ENCODE measurements at places on chromosomes 6 and 20.

GRCh38 chr6:15114061-15114460 lies 131.8 kb upstream of the JARID2 start:
- no peak for DNase-seq

GRCh38 chr20:49775229-49775693 lies 37.4 kb upstream of the SLC9A8 start:
- DNase-seq: no peak

DNA sequence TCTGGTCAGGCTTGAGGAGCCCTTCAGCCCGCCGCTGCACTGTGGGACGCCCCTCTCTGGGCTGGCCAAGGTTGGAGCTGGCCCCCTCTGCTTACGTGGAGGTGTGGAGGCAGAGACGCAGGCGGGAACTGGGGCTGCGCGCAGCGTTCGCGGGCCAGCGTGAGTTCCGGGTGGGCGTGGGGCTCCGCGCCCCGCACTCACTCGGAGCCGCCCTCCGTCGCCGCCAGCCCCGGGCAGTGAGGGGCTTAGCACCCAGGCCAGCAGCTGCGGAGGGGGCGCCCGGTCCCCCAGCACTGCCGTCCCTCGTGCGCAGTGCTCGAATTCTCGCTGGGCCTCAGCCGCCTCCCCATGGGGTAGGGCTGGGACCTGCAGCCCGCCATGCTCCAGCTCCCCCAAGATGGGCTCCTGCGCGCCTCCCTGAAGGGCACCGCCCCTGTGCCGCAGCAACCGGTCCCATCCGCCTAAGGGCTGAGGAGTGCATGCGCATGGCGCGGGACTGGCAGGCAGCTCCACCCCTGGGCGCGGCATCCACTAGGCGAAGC lies 695.9 kb downstream of the EPHA7 start:
- no peak for DNase-seq

- DNase-seq: no peak
Measured at GRCh38 chr20:25586877-25587276, 1.5 kb upstream of the NINL start.

DNA sequence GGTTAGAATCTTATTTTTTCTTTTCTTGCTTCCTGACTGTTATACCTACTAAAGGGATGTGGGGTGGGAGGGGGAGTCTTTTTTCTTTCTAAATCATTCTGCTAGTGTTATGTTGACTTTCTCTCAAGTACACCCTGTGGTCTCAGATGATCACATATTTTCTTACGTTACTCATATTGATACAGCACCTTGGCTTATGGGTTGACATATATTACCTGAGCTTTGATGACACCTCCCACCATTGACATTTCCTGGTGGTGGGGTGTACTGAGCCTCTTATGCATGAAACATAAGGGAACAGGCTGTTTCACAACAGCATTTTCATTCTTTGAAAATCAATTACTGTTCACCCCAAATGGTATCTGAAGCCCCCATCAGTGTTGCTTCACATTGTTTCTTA lies 169.8 kb downstream of the MMS22L start:
- no peak for DNase-seq

DNA sequence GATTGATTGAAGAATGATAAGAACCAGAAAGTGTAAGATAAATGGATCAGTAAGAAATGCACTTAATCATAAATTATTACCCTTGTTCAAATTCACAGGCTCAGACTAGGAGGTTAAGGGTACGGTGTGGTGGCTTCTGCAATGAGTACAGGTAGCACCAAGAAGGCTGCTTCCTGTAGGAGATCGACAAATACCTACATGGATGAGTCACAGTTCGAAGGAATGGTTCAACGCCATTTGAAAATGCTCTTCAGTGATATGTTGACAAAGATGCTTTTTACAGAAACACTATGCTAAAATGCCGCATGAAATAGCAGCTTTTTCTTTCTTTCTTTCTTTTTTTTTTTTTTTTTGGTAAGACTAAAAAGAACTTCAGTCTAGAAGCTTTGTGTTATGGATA lies 116.2 kb downstream of the DTNBP1 start:
- no peak for DNase-seq

All from NCI-H2081 treated with DMSO at 0.1 percent for 48 hours (cell line).